ENCODE measurements at places on chromosomes 12 and 14.
A peak's percentile ranks its signal among the peaks of the same experiment; 100 is the strongest.

DNA sequence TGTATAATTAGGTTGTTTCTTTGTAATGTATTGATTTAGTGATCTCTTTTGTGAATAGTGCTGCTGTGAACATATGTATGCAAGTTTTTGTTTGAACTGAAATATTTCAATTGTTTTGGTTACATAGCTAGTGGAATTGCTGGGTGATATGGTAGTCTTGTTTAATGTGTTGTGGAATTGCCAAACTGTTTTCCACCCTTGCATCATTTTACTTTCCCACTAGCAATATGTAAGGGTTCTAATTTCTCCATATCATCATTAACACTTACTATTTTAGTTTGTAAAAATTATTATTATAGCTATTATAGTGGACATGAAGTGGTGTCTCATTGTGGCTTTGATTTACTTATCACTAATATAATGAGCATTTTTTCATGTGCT lies 5.9 kb downstream of the G2E3 start:
- DNase-seq: no peak

DNA sequence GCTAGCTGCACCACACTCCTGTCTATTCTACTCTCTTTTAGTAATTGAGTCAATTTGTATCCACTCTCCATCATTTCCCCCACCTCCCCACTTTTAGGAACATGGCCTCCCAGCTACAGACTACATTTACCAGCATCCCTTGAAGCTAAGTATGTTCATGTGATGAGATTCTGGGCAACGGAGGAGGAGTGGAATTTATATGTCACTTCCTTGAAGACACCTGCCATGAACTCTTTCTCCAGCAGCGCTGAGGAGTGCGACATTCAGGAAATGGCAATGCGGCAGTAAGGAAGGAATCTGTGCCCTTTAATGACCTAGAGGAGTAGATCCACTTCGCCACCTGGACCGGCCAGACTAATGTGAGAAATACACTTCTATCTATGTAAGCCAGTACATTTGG lies 243.7 kb upstream of the DIO2 start:
- no peak for DNase-seq

- DNase-seq: no peak
Measured at GRCh38 chr14:50051706-50052105, 64.7 kb downstream of the VCPKMT start.

DNA sequence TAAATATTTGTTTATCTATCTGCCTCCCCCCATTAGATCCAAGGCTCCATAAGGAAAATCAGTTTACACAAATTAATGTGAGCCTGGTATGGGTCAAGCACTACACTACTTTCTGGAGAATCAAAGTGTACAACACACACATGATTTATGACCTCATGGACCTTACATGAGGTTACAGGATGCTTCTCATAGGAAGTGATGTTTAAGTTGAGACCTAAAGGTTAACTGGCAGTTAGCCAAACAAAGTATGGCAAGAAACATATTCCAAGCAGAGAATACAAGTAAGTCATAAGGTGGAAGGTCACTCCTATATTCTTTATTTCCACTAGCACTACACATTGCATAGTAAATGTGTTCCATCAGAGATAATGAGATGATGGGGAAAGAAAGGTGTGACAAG lies 39.2 kb downstream of the OSBPL8 start:
- DNase-seq: no peak

GRCh38 chr12:114284041-114284440 lies 121.9 kb downstream of the TBX5 start:
- DNase-seq: no peak

DNA sequence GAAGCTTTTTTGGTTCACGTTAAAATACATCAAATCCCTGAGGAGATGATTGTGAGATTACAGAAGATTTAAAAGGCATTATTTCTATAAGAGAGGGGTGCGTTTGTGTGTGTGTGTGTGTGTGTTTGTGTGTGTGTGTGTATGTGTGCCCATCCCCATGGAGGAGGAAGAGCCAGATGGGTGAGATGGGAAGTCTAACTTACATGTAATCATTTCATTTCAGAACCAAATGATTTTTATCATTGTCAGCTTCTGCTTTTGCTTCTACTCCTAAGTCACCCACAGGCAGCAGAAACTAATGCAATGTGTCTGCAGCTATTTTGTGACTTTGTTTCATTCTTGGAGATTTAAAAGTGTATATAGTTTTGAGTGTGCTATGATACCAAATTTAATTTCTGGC lies 68.7 kb downstream of the SLC4A8 start:
- DNase-seq: no peak

GRCh38 chr12:26156201-26156871 lies 31.5 kb upstream of the BHLHE41 start:
- no peak for DNase-seq

GRCh38 chr14:71089971-71090370 lies 182.7 kb downstream of the PCNX1 start:
- no peak for DNase-seq

DNA sequence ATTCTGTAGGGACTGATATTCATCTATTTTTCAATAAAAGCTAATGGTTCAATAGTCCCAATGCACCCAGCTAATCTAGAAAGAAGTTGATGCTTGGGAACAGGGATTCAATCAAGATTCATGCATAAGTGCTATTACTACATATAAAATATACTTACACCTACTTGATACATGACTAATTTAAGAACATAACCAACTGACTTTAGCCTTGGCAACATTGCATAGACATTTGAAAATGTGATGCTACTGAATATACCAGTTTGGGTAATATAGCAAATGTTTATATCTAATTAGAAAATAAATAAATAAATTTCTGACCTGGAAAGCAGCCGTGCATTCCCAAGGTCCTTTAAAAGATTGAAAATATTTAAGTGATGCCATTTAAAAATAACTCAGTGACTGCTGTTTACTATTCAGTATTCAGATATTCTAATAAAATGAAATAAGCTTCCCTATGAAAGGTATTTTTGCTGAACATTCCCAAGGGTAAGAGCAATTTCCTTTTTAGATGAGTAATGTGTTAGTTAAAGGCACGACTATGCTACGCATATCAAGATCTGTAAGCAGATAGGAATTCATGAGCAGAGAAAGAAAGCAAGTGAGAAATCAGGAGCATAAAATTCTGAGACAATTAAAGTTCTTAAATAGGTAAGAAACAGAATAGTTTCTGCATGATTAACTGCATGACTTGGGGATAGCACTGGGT lies 160.6 kb upstream of the SYT1 start:
- DNase-seq: no peak

DNA sequence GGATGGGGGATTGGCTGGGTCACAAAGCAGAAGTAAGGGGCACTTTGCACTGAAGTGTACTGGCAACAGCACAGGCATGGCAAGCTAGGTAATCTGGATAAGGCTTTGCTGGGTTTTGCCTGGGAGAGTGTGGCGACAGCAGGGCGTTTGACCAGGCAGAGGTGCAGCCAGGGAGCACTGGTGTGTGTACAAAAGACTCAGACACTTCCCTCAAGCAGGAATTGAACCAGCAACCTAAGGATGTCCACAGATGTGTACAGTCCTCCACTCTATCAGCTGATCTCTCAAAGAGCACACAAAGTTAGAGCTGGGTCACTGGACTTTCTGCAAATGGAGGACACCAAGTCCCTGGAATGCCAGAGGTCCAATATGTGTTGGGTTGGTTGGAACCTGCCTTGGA lies 15.4 kb upstream of the RNASE4 start:
- no peak for DNase-seq

DNA sequence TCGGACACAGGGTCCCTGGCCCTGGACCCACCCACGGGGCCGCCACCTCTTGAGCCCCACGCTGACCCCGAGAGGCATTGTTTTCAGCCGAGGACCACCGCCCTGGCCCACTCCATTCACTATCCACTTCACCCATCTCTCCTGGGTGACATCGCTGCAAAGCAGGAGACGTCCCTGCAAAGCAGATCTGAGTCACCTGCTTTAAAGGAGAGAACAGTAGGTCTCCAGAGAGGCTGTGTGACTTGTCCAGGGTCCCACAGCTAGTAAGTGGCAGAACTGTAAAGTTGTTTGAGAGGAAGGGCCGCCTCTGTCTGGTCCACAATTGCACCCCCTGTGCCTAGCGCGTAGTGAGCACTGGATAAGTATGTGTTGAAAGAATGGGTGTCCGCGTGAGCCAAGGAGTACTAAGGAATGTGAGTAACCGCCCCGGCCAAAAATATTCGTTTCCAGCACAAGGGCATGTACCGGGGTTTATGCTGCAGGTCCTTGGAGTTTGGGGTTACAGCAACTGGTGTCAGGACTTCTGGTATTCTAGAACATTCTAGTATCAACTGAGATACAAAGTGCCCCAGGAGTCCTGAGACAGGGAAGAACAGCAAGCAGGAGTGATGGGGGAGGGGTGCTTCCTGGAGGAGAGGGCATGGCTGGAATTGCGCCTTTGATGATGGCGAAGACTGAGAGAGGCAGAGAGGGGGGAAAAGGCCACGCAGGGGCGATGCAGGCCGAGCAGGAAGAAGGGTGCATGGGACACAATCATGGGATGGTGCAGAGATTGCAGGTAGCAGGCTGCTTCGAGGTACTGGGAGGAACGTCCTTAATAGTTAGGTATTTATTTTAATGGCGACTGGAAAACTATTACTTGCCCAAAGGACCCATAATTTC lies 91.1 kb downstream of the SCARB1 start:
- DNase-seq: no peak

DNA sequence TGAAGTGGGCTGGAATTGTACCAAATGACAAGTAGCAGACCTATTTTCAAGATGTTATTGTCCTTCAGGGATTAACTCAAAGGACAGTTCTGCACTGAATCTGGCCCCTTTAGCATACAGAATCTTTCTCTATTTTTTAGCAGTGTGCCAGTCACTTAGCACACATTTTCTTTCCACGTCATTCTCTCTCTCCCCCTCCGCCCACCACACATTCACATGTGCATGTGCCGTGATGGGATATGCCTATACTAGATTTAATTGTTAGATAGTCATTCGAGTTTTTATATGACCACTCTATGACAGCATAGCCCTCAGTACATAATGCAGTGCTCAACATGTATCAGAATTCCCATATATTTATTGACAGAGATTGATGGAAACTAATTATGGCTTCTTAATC lies 129.1 kb downstream of the KCNC2 start:
- DNase-seq: no peak

- DNase-seq: no peak
Measured at GRCh38 chr12:106982229-106982628, 4.7 kb downstream of the MTERF2 start.

- DNase-seq: no peak
Measured at GRCh38 chr12:2902272-2902880, 11.7 kb downstream of the TULP3 start.

GRCh38 chr14:89067293-89067972 lies 243.0 kb downstream of the TTC8 start:
- no peak for DNase-seq

DNA sequence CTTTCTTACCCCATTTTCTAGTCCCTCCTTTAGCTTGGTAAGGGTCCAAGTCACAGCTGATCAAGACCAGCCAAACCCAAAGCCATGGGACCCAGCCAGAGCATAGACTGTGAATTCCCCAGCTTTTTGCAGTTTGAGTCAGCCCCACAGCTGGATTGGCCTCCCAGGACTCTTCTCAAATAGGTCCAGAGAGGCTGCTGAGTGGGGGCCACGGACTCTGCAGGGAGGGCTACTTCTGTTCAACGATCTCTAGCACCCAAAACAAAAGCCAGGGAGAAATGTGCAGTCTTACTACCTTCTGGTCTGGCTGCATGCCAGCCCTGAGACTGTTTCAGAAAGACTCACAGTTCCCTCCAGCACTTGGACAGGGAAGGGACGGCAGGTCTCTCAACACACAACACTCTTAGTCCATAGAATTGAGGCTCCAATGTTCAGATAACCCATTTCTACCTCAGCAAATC lies 1.6 kb downstream of the VDR start:
- DNase-seq: no peak

GRCh38 chr14:92460916-92461579 lies 52.5 kb upstream of the RIN3 start:
- DNase-seq: no peak

DNA sequence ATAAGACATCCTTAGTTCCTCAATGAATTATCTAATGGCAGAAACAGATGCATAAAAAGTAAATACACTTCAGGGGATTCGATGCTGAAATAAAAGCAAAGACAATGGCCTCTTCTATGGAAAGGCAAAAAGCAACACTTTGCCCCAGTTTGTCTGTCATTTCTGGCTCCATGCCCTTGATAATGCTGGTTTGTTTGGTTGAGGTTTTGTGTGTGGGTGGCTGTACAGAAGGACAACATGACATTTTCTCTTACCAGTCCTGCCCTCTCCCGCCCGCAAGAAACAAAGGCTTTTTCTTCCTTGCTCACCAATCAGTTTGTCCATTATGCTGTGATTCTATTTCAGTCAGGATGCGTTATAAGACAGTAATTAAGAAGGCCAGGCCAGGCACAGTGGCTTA lies 18.1 kb upstream of the WDR89 start:
- no peak for DNase-seq

GRCh38 chr12:50006280-50006679 lies 19.0 kb downstream of the RACGAP1 start:
- no peak for DNase-seq

GRCh38 chr14:81728447-81728846 lies 194.8 kb upstream of the SEL1L start:
- DNase-seq: no peak

DNA sequence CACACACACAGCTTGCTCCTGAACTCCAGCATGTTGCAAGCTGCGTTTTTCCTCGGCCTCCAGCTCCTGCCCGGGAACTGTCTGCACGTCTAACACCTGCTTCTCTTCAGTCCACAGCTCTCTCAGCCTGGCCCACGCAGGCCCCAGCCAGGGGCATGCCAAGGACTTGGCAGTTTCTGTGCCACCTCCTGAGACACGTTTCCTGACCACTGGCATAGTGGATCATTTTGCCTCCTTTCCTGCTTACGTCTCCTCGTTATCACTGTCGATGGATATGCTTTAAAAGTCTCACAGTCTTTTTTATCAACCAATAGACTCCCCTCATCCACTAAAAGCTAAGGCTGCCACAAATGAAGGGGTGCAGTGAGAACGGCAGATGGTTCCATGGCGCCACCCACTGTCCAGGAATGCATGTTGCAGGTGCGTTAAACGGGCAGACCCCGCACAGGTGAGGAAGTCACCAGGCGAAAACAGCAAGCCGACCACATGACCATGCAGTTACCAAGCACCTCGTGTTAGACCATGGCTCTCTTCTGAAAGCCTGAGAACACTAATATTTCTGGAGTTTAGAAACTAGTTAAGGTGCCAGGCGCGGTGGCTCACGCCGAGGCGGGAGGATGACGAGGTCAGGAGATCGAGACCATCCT lies 14.7 kb upstream of the TEAD4 start:
- peak; percentile 9 for DNase-seq

DNA sequence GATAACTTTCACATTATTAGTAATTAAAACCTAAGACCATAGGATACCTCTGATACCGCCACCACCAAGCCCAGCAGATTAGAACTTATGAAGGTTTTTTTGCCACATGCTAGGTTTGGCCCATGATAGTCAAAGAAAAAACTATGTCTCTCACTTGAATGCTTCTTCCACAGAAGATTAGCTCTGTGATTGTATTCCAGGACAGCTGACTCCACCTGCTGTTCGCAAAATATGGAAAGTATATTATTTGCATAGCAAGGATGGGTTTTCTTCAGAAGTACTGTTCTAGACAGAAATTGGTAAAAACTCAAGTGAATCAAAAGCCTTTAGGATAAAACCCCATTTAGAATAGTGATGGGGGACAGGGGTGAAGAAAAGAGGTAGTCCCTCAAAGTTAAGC lies 42.2 kb downstream of the PPFIBP1 start:
- no peak for DNase-seq

Measured in stimulated activated CD8-positive, alpha-beta memory T cell treated with anti-CD3 and anti-CD28 coated beads, Interleukin-15, amount 100 ng/mL, for 4 hours (primary cell).